ENCODE measurements at places on chromosomes 2 and 18.

- no peak for DNase-seq
Measured at GRCh38 chr2:2719015-2719414, 387.9 kb upstream of the MYT1L start.

DNA sequence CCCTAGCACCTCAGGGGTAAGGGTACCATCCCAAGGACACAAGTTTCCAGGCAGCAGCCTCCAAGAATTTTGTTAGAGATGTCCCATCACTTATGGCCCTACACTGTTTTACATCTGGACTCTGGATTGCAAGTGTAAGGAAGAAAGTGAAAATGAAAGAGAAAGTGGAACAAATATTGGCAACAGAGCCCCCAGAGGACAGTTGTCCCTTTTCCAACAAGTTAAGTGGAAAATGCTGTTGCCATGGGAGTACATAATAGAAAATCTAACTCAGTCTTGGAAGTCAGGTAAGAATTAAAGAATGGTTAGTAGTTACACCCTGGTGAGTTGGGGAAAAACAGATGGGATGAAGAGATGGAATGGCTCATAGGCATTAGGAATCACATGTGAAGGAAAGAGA lies 50.6 kb downstream of the TTC21B start:
- DNase-seq: no peak

GRCh38 chr18:48813833-48814489 lies 136.8 kb downstream of the SMAD7 start:
- DNase-seq: no peak

- no peak for DNase-seq
Measured at GRCh38 chr2:128772671-128773070, 454.0 kb upstream of the HS6ST1 start.

- no peak for DNase-seq
Measured at GRCh38 chr2:62196278-62196901, 475 bp downstream of the B3GNT2 start.
